Activated naive CD4-positive, alpha-beta T cell treated with Interleukin-2 at 50 U/mL for 16 hours (primary cell): ENCODE measurements at places on chromosomes 7 and 10.

DNA sequence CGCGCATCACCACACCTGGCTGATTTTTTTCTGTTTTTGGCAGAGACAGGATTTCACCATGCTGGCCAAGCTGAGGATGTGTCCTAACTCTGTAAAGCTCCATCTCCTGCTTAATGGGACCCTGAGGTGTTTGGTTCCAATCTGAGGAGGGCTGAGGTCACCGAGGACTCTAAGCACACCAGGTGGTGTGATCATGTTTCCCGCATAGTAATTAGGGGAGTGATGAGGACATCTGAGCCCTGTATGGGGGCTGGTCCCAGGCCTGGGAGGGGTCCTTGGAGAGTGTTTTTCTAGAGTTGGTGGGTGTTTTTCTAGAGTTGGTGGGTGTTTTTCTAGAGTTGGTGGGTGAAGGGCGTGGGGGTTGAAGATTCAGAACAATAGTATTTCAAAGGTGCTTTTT, 3.0 kb upstream of the ABHD11 start:
- no peak for DNase-seq

DNA sequence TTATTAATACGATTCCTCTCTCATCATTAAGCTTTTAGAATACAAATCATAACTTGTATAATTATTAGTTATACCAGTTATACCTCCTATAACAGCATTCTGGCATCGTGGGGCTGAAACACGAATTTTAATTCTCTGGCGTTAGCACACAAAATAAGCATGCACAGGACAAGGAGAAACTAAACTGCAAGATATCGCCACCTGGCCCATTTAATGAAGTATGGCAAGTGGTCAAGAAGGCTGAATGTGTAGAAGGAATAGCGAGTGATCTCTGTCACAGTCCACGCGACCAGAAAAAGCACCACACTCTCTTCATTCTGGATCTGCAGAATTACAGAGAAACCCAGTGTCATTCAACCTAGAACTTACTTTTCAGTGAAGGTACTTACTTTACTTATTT, 18.1 kb downstream of the HACD1 start:
- no peak for DNase-seq

DNA sequence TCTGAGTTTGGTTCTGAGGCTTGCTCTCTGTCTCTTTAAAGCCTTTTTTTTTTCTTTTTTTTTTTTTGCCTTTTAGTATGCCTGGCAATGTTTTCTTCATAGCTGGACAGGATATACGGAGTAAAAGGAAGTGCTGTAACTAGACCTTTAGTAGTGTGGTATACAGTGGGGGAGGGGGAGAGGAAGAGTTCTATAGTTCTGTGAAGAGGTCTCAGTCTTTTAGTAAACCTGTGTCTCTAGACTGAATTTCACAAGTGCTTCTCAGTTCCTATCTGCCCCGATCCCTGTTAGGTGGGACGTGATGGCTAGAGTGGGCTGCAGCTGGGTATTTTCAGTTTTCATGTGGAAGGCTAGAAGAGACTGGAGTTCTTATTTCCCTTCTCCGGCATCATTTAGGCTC, 3.1 kb upstream of the ABCC2 start:
- no peak for DNase-seq

DNA sequence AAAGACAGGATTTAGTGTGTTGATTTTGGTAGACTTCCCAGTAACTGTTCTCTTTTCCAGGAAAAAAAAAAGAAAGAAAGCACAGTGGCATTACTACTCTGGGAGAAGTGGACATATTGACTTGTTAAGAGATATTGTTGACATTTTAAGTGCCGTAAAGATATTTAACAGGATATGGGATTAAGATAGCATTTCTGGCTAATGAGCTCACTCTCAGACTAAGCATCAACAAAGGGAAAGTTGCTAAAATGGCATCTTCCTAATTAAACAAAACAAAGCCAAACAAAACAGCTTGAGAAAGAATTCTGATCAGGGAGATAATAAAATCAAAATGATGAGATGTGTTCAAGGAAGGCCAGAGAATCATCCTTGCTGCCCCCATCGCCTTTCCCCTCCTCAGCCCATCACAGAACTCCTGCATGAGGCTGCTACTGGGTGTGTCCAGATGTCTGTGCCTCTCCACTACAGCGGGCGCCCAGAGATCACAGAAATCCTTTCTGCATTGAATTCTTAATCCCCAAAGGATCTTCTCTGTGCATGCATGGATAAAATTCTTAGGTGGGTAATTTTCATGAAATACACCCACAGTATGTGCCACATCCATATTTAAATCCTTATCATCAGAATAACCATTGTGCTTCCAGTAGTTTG, 270.5 kb downstream of the POU6F2 start:
- no peak for DNase-seq

DNA sequence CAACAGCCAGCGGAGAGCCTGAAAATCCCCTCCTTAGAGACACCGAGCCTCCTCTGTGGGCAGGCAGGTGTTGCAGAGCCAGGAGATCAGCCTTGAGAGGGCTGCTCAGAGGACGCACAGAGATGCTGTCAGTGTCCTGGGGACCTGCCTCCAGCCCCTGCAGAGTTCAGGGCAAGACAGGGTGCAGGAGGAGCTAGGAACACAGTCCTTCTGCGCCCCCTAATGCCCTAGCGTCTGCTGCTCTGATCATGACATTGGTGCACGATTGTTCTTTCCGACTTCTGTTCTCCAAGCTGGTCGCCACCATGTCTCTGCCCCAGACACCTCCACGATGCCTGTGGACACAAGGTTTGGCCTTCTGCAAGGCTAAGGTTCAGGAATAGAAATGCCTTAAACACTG, 613.7 kb upstream of the MKI67 start:
- DNase-seq = no peak

GRCh38 chr10:127346604-127347003, 150.2 kb upstream of the INSYN2A start:
- no peak for DNase-seq

- DNase-seq = no peak
Measured at GRCh38 chr10:34768261-34768971, 46.7 kb downstream of the PARD3 start.

- no peak for DNase-seq
Measured at GRCh38 chr7:46007194-46007593, 86.1 kb upstream of the IGFBP3 start.

DNA sequence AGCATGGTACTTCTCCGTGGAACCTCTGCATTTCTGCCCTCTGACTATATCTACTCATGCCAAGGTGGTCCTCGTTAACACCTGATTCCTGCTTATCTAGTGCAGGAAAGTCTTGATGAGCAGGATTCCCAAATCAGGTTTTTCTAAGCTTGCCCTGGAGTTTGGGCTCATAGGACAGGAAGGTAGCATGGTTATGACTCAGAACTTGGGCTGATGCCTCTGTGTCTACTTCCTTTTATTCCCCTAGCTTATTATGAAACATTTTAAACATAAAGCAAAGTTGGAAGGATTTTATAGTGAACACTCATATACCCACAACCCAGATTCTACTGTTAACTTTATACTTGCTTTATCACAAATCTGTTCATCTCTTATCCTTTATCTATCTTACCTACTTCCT, 5.6 kb downstream of the SUFU start:
- no peak for DNase-seq

- DNase-seq = no peak
Measured at GRCh38 chr7:20317413-20317812, 13.3 kb upstream of the ITGB8 start.

DNA sequence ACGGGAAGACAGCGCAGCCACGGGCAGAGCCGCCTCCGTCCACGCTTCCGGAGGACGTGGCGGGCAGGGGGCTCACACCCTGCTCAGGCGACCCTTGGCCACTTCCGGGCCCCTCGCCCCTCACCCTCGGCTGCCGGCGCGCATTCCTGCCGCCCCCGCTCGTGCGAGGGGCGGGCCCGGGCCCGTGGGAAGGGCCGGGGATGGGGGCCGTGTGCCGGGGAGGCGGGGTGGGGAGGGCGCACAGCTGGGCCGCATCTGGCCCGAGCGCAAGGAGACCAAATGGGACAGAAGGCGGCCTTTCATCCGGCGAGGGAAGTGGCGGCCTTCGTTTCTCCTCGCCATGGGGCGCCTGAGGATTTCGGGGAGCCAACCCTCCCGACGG, 846 bp upstream of the LFNG start:
- no peak for DNase-seq

- no peak for DNase-seq
Measured at GRCh38 chr7:88396295-88396947, 89.7 kb upstream of the STEAP4 start.

DNA sequence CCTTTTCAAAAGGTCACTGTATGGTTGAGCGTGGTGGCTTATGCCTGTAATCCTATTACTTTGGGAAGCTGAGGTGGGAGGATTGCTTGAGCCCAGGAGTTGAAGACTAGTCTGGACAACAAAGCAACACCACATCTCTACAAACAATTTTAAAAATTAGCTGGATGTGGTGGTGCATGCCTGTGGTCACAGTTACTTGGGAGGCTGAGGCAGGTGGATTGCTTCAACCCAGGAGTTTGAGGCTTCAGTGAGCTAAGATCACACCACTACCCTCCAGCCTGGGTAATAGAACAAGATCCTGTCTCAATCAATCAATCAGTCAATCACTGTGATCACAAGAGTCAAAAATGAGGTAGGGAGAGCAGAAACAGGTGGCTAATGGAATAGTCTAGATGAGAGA, 97.0 kb downstream of the SUGCT start:
- no peak for DNase-seq

DNA sequence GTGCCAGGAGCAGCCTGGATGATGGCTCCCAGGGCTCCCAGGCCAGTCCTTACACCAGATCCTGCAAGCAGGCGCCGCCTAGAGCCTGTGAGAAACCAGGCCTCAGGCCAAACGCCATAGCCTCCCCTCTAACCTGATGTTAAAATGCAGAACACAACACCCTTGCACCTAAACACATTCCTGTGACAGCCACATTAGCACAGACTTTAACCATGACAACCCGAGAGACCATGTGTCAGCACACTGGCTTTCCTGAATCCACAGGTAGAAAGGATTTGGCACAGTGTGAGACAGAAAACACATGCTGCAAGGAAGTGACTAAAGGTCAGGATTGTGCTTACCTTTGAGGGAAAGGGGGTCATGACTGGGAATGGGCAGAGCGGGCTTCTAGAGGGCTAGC, 59.9 kb downstream of the SGMS1 start:
- no peak for DNase-seq

DNA sequence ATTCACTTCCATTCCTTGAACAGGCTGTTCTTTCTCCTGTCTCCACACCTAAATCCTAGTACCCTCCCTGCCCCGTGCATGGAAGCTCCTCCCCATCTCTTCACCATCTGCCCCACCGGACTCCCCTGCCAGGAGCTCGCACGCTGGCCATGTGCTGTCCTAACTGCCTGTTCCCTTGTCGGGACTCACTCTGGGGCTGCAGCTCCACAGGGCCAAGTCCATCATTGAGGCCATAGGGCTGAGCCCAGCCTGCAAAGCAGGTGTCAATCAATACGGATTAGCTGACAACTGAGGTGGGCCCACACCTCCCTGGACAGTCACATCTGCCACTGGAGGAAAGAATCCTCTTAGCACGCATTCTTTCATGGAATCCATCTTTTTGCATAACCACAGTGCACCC, 41.4 kb upstream of the DMBT1 start:
- DNase-seq = no peak

DNA sequence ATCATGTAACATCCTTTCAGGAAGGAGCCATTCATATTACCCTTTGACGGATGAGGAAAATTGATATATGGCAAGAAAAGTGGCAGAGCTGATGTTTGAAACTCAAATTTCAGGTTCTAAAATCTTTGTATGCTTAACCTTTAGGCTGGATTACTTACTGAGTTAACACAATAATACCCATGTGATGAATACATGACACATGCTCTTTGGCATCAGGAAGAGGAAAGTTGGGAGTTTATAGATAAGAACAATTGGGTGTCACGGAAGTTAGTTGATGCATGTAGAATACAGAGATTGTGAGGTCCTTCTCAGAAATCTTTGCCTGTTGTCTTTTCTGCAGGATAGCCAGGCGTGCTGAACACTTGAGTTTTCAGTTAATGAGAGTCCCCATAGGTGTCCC, 572.1 kb upstream of the POM121L12 start:
- DNase-seq = no peak

DNA sequence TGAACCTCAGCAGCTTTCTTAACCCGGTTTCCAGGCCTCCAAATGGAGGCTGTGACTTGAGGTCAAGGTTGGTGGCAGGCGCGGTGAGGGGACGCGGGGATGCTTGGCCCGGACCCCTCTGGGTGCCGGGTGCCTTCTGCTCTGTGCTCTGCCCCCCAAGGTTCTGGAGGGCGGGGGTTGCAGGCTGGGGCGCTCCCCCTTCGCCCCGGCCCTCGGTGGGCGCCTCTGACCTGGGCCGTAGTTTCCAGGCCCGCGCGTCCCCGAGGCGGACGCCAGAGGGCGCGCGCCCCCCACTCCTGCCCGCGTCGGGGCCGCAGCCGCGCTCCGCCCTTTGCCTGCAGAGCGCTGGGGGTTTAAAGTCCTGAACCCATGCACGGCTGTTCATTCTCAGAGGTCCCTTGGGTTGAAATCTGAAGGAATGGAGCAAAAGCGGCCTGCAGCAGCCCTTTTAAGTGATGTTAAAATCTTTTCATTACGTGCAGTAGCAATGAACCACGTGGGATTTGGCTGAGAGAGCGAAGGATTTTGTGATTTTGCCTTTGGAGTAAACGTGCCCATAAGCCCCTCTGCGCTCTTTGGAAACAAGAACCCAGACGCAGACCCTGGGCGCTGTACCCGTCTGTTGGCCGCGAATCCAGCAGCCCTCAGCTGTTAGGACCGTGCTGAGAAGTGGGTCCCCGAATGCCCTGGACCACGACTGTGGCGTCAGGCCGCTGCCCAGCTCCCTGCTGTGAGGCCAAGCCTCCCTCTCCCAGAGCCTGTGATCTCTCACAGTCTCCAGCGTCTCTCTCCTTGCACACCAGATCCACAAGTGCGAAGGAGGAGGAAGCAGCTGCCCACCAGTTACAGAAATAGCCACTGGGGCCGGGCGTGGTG, 135.0 kb downstream of the ACTR3B start:
- DNase-seq = no peak

GRCh38 chr7:17690030-17690429, 250.3 kb downstream of the SNX13 start:
- DNase-seq = no peak

DNA sequence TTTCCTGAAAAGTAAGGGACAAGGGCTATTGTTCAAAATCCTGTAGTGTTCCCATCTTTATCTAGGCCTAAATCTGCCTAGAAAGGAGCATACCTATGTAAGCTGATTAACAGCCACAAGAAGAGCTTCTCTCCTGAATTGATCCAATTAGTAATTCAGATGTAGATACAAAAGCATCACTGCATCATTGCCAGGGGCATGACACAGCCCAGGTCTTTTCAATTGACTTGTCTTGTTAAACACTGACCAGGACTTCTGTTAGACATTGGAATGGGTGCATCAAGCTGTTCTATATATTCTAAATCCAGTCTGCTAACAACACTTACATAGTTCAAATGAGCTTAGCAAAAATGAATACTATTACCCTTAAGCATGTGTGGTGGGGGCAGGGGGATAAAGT, 589.2 kb downstream of the INHBA start:
- DNase-seq = no peak

- no peak for DNase-seq
Measured at GRCh38 chr7:152144557-152145245, 119.2 kb downstream of the GALNT11 start.

GRCh38 chr10:114824391-114824790, 2.8 kb downstream of the FHIP2A start:
- DNase-seq = no peak
